ENCODE measurements at places on chromosomes 1 and 21. TPM values are rescaled to one million over a fixed set of nuclear protein-coding genes. Genes with fewer than 3 reads are reported as not detected.

- peak; percentile 83 for DNase-seq
Measured at GRCh38 chr1:84301004-84301784, at the start of gene SAMD13. SAMD13 (plus strand) TSS chr1:84301708; CDS start chr1:84303235, 1,527 bp downstream.

DNA sequence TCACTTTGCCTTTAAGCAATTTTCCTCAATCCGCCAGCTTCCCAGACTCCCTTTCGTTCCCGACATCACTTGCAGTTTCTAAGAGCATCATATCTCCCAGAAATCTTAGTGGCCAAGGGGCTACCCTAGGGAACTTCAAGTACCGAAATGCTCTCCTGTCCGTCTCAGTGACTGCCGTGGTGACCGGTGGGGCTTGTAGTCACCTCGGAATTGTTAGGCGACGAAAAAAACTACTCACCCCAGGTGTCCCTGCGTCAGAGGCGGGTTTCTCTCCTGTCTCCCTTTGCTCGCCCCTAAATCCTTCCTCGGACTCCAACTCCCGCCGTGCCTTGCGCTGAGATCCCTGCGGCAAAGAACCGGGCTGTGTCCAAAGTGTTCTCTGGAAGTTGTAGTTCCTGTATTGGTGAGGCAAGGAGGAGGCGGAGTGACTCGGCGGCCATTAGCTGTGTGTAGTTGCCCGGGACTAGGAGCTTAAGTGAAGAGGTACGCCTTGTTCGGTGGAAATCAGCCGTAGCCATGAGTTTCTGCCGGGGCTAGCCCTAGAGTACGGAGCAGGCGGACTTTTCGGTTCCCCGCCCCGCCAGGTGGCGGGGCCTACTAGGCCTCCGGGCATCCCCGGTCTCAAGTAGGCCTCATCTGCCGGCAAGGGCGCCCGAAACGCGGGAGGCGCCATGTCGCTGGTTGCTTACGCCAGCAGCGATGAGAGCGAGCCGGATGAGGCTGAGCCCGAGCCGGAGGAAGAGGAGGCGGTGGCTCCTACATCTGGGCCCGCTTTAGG lies at the start of gene PRCC:
TSS of gene PRCC (plus strand) at position 435 of the 778 bp plus-strand sequence. CDS start at position 672, 237 bp downstream.
- DNase-seq: peak; percentile 100

The DIRAS3 gene
- total RNA-seq: 1.8 TPM

The PODN gene
- total RNA-seq: 67.5 TPM

The CFHR3 gene
- total RNA-seq: 0.26 TPM

GRCh38 chr21:27590271-27590670 lies 623.4 kb upstream of the ADAMTS5 start:
- DNase-seq: no peak

DNA sequence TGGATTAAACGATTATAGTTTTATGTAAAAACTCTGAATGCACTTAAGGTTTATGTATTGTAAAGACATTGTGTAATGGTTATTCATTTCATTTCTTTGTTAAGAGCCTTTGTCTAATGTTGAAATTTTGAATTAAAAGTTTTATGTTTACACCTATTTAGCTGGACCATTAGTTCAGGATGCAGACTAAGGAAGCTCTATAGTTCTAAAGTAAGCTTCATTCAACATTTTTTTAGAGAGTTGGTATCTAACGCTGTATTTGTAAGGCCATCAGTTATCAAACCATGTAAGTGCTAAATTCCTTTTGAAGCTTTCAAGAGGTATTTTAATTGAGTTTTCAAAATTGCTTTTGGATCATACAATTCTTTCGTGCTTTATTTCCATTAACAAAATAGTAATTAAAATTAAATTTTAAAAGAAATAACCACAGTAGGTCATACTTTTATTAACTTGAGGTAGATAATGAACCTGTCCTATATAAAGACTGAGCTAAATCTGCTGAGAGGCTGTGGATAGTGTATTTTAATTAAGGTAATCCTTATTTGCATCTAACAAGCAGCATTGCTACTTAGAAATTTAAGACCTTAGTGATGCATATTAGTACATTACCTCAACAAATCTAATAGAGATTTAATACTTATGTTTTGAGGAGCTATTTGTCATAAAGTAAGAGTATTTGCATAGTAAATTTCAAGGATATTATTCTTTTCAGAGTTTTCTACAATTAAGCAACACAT lies 47.9 kb downstream of the RWDD3 start:
- DNase-seq: no peak

DNA sequence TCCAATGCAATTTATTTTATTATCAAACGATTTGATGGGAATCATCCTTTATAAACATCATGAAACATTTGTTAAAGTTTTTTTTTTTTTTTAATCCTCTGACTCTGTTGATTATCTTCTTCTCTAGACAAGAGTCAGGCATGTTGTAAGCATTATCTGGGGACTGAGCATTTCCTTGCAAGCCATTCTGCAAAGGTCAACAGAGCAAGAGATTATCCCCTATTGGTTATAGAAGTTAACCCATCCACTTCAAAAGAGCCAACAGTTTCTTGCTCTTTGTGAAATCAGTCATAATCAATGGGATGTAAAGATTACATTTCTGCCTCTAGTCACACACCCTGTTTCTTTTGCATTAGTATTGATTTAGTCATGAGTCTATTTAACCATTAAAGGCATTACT lies 368.8 kb upstream of the ADGRL4 start:
- DNase-seq: no peak

The CHIT1 gene
- total RNA-seq: not detected

The RXFP4 gene
- total RNA-seq: not detected

GRCh38 chr1:18795002-18795689 lies 64.3 kb downstream of the TAS1R2 start:
- DNase-seq: no peak

DNA sequence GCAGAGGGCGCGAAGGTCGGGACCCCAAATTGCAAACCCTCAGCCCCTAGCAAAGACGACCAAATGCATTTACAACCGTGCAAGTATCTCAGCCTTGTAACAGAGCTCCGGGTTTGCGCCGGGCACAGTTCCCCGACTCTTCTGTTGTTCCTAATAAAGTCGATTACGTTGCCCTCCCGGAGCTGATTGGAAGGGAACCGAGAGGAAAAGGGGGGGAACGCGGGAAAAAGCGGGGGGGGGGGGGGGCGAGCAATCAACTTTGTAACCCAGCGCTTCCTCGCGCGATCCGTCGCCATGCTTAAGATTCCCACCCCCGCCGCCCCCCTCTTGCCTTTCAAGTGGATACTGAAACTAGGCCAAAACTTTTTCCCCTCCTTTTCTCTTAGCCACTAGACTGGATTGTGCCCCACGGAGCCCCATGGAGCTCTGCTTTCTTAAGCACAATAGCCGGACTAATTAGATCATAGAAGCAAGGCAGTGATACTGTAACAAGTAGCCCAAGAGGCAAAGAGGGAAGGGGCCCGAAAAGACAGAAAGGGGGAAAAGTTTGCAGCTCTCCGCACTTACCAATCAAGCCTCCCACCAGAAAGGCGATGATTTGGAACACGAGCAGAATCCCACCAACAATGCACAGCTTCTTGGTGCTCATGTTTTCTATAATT lies 565 bp downstream of the WLS start:
- DNase-seq: peak; percentile 90

The BCL2L15 gene
- under 0.01 TPM for total RNA-seq

The IGSF8 gene
- 27.7 TPM for total RNA-seq

DNA sequence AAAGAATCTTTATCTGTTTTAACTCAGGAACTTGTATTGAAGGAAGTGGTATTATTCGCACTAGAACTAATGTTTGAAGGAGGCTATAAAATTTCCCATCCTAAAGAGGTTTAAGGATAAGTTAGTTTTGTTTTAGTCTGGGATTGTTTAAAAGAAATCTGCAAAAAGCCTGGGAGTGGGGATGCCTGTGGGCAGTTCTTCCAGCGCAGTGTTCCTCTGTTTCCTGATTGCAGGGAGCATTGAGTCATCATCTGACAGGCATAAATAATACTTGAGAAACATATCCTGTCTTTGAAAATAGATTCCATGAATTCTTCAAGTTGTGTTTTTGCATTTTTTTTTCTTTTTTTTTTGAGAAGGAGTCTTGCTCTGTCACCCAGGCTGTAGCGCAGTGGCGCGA lies 350.8 kb upstream of the PTBP2 start:
- peak; percentile 94 for DNase-seq

DNA sequence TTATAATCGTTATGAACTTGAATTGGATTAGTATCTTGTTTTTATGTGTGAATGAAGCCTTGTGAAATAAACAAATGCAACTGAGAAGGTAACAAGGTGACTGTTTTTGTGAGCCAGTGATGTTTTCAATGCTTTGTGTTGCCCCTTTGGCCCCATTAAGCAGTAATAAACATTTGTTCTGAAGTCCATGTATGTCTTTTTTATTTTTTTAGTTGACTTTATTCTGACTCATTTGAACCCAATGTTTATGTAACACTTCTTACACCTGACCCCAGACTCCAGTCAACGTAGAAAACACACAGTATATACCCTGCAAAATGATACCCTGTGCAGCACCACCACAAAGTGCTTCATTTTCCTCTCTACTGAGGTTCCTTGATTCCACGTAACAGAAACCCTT lies 4.6 kb upstream of the CACYBP start:
- no peak for DNase-seq

DNA sequence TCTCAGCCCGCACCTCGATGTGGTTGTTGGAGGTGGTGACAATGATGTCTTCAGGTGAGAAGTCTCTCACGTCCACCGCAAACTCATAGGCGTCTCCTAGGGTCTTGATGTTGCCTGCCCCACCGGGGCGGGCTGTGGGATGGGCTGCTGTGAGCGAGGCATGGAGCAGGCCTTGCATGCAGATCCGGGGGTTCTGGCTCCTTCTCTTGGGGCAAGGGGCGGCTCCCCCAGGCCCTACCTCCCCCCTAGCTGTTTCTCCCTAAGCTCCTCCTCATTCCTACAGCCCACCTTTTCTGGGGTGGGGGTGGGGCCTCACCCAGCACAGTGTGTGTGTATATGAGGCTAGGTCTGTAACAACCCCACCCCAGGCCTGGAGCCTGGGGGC lies 775 bp downstream of the HSPB7 start:
- no peak for DNase-seq

- DNase-seq: no peak
Measured at GRCh38 chr1:9265968-9266367, 26.7 kb upstream of the SPSB1 start.

The BSND gene
- not detected for total RNA-seq

GRCh38 chr1:60762176-60762575 lies 320.2 kb upstream of the NFIA start:
- DNase-seq: peak; percentile 90

- no peak for DNase-seq
Measured at GRCh38 chr1:226619031-226619430, 70.5 kb downstream of the STUM start.
